ENCODE measurements at places on chromosomes 16 and 17. TPM values are rescaled to one million over a fixed set of nuclear protein-coding genes. Genes with fewer than 3 reads are reported as not detected.

Gene SLC2A4
- total RNA-seq = 0.19 TPM

Gene ASB16
- 0.13 TPM for total RNA-seq

Gene KRTAP4-3
- total RNA-seq = not detected

Gene SMTNL2
- not detected for total RNA-seq

Gene ATP1B2
- under 0.01 TPM for total RNA-seq

Gene ZFP90
- total RNA-seq = 19.3 TPM

Gene CA5A
- total RNA-seq = not detected

Gene KRTAP17-1
- total RNA-seq = not detected

Gene KRTAP4-16
- not detected for total RNA-seq

Gene KREMEN2
- not detected for total RNA-seq

Gene ATF7IP2
- total RNA-seq = 4.4 TPM

Gene SMIM22
- total RNA-seq = not detected

Gene TP53TG3
- total RNA-seq = 0.25 TPM

Gene DOC2A
- 0.26 TPM for total RNA-seq

Gene CCDC40
- 2.9 TPM for total RNA-seq

Gene KCNH6
- not detected for total RNA-seq

Gene HOXB8
- total RNA-seq = not detected

Gene C16orf92
- total RNA-seq = not detected

Gene GCGR
- total RNA-seq = not detected

Gene KRTAP3-1
- not detected for total RNA-seq

Gene BORCS6
- 7.4 TPM for total RNA-seq

Gene CASKIN1
- total RNA-seq = 0.40 TPM

Gene PRSS53
- 1.3 TPM for total RNA-seq

Gene ENPP7
- total RNA-seq = not detected

Gene SPN
- total RNA-seq = not detected

Data from aortic smooth muscle cell (primary cell).